ENCODE measurements at places on chromosomes 5 and 9.

GRCh38 chr5:167511276-167511675 lies 780.2 kb upstream of the WWC1 start:
- DNase-seq, result no peak

- DNase-seq, result no peak
Observed at GRCh38 chr5:1430121-1430795, 15.0 kb downstream of the SLC6A3 start.

- no peak for DNase-seq
Observed at GRCh38 chr5:140000332-140000731, 42.8 kb downstream of the NRG2 start.

GRCh38 chr9:16505199-16505598 lies 365.3 kb downstream of the BNC2 start:
- no peak for DNase-seq

DNA sequence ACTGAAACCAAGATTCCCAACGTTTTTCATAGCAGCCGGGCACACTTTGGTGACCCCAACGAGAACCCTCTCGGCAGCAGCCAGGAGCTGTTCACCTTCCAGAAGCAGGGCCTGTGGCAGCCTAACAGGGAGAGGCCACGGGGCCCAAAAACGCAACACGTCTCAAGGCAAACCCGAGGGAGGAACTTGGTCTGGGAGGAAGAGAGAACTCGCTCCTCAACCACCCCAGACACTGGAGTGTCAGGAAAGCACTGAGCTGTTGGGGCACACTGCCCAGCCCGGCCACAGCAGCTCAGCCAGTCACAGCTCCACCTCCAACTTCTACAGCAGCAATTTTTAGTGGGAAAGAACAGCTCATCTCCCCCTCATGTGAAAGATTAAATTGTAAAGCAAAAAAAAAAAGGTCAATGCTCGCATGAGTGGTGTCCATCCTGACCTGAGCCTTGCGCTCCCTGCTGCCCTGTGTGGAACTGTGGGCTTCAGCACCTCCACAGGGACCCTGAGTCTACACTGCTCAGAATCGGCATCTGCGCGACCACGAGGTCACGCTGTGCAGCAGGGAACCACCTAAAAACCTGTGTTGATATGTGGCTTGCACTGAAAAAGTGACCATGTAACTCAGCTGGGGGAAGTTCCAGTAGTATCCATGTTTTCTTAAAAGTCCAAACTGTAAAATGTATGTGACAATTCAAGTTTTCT lies 55.0 kb downstream of the IPPK start:
- DNase-seq, result no peak

DNA sequence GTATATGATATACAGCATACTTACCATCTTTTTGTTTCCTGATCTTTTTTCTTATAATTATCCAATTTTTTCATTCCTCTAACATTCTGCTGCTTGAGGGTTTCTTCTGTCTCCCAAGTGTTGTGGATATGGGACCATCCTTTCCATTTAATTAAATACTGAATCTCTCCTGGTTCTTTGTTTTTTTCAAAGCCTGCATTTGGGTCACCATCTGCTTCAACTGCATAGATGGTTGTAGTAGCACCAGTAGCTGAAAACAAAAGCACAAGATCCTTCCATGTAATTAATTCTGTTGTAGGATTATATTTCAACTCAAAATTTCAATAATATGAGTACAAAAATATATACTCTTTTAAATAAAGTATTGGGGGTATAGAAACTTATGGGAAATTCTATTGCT lies 29.4 kb downstream of the CHD1 start:
- DNase-seq, result no peak

DNA sequence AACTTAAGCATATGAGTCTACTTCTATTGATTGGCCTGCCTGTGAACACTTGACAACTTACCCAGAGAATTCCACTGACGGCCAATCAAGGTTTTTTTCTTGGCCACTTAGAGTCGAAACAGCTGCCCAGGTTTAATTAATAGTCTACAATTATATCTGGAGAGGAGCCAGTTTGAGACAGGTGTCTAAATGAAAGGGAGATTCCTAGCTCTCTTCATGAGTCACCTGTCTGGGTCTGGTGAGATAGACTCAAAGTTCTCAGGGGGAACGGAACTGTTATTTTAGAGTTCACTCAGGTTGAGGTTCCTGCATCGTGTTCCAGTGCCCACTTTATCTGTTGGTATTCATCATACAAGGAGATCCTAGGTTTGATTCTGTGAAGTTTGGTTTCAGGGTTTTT lies 111.0 kb downstream of the CD180 start:
- no peak for DNase-seq

DNA sequence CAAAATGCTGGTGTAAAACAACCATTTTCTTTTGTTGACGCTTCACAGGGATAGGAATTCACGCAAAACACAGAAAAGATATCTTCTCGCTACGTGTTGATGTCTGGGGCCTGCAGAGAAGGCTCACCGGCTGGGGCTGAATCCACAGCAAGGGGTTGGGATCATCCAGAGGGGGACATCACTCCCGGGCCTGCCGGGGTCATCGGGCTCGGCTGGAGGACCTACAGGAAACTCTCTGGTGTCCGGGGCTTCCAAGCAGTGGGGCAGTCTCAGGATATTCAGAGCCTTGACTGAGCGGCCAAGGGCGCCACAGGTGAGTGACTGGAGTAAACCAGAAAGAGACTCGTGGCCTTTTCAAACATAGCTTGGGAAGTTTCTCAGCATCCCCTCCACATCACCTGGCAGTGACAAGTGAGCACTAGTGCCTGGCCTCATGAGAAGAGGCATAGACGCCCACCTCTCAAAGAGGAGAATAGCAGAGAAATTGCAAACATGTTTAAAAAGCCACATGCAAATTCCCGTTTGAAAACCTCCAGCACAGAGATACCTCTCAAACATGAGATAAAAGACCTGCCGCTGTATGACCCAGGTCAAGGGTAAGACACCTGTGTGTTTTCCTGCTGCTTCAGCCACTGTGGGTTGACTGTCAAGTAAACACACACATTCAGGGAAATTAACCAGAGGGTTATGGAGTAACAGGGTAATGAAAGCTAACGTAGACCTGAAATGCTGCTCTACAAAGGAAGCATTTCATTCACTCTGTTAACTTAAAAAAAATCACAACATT lies 50.8 kb upstream of the SIMC1 start:
- DNase-seq, result no peak

GRCh38 chr5:111582993-111583601 lies 70.8 kb upstream of the STARD4 start:
- DNase-seq, result no peak
